ENCODE measurements at places on chromosomes 6 and 20. TPM values are rescaled to one million over a fixed set of nuclear protein-coding genes. Genes with fewer than 3 reads are reported as not detected.

GRCh38 chr20:41531518-41532275 lies 86.5 kb downstream of the CHD6 start:
- DNase-seq, result no peak

Gene TSPO2
- total RNA-seq, result 0.22 TPM

DNA sequence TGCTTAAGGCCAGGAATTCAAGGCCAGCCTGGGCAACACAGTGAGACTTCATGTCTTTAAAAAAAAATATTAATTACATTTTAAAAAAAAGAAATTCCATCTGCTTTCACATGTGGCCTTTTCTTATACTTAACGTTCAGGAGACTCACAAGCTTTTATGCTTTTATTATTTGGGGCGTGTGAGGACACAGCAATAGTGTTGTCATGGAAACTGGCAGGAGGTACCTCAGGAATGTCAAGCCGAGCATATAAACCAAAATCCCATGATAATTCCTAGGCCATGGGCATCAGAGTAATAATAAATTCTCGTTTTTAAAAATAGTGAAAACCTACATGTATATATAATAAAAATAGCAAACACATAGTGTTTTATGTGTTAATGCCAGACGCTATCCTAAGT lies 89.8 kb downstream of the IYD start:
- no peak for DNase-seq

DNA sequence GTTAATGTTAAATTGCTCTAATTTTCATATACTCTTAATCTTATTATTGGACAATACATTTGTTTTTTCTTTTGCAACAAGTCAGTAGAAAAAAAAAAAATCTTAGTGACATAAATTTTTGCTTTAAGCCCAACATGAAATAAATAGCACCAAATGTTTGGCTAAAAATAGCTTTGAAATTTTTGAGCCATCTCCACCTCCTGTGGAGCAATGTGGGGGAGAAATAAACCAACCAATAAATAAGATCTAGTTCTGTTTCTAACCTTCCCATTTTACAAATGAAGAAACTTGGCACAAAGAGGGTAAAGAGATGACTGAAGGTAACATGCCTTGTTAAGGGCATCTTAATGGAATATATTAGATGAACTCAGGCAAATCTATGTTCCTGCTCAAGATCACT lies 91.4 kb downstream of the PRKN start:
- no peak for DNase-seq

DNA sequence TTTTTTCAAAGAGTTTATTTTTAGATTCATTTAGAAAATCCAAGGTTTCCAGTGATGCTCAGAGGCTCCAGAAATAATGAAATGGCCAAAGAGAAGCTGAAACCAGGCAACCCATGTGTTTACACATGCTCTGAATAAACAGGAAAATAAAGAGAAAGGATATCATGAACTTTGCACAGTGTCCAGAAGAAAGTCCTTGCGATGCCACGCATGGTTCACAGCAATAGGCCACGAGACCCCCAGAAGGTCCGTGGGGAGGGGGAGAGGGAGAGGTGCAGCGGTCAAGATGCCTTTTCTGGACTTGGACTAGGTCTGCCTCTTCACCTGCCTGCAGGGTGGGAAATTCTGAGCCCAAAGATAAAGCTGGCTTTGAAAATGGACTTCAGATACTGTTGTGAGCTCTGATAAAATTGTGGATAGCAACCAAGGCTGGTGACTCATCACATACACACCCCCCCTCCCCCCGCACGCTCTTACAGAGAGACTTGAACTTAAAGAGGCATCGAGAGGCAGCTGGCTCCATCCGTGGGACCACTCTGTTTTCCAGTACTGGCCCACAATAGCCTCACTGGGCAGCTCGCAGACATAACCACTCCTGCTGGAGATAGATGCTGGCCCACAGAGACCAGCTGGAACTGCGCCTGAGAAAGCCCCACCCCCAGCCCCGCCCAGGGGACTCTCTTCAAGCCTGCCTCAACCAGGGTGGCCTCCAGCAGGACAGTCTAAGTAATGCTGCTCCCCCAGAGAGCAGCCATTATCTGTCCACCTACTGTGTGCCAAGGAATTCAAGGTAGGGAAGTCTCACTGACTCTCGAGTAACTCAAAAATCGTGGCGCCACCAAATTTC lies 21.2 kb upstream of the NFATC2 start:
- peak; percentile 47 for DNase-seq

DNA sequence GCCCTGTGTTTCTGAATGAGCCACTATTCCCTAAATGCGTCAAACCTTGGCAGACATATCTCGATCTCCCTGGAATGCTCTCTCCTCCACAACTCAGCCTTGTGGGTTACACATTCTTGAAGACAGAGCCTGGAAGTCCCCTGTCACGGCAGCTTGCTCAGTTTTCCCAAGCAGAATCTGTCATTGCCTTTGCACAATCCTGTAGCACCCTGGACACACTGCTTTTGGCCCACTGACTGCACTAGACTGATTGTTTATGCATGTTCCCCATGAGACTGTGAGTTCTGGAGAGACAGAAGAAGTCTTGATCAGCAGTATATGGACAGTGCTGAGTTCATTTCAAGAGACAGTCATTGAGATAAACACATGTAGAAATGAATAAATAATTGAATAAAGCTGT lies 406.7 kb downstream of the CD83 start:
- DNase-seq, result no peak

- no peak for DNase-seq
These were observed 180.4 kb downstream of the BMP7 start for GRCh38 chr20:57086066-57086465.

Gene BCAS1
- 0.07 TPM for total RNA-seq

DNA sequence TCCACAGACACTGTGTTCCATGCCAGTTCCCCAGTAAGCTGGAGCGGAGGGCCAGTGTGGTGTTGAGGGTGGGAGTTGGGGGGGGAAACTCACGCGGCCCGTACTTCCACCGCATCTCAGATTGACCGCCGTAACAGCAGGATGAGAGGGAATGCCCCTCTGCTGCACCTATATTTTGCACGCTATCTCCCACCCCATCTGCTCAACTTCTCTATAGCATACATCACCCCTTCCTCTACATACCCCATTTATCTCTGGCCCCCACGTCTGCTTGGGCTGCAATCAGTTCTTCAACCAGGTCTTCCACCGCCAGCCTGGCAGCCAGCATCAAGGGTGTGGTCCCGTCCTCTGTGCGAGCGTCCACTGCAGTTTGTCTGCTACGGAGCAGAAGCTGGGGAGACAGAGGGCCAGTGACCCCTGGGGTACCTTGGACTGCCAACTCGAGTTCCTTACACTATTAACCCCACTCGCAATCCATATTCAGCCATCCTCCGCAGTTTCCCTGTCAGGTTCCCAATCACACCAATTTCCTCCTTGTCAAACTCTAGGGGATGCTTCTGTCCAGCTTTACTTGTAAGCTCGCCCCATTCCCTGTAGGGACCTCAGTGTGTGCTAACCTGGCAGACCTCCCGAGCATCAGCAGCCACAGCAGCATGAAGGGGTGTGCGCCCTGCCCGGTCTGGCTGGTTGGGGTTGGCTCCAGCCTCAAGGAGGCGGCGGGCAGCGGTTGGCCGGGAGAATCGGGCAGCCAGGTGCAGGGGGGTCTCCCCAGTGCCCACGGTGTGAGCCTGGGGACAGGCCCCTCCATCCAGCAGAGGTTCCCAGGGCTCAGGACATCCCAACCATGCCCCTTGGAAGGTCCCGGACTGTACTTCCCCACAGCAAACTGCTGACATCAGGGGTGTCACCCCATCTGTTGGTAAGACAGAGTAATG lies 4.5 kb upstream of the GPSM3 start:
- no peak for DNase-seq

Gene EPHA7
- total RNA-seq, result not detected

DNA sequence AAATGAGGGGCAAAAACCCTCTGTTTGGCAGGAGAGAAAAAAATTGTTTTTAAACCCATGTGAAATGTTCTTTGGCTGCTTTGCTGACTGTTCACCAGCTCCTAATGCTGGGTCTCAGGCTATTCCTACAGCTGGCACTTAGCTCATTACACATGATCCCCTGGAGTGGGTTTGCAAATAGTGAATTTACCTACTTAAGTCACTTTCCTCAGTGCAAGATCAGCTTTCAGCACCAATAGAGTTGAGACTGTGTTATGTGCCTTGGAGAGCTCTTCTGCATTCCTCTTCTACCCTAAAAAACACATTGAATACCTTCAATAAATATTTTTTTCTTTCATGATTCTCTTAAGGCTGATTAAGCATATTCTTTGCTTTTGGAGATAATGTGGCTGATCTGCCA lies 58.4 kb upstream of the PRDM1 start:
- DNase-seq, result no peak

GRCh38 chr20:18729231-18729825 lies 84.3 kb upstream of the SCP2D1 start:
- DNase-seq, result no peak

DNA sequence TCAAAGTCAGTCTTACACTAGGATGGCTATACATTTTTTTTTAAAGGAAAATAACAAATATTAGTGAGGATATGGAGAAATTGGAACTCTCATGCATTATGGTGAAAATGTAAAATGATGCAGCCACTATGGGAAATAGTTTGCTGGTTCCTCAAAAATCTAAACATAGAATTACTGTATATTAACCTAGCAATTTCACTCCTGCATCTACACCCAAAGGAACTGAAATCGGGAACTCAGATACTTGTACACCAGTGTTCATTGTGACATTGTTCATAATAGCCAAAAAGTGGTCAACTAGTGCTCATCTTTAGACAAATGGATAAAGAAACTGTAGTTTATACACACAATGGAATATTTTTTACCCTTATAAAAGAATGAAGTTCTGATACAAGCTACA lies 110.7 kb downstream of the UTRN start:
- DNase-seq, result no peak

DNA sequence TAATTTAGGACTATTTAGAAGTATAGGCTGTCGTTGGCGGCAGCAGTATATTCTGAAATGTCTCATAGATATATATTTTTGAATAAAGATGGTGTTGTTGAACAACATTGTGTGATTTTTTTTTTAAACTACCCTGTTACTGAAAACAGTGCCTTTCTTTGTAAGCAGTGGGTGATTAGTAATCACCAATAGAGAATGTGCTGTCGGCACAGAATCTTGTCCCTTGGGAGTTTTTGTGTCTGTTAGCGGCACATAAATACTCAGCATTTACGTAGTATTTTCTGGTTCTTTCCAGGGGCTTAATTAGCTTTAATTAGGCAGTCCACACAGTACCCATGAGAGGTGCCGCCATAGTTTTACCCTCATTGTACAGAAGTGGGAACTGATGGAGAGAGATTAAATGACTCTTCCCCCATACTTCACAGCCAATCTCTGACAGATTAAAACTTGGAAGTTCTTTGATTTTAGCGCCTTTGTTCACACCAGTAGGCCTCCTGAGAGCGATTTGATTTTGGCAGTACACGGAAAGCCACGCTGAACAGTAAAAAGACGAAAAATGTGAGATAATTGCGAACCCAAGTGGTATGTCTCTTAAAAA lies 58.8 kb downstream of the RPRD1B start:
- no peak for DNase-seq

DNA sequence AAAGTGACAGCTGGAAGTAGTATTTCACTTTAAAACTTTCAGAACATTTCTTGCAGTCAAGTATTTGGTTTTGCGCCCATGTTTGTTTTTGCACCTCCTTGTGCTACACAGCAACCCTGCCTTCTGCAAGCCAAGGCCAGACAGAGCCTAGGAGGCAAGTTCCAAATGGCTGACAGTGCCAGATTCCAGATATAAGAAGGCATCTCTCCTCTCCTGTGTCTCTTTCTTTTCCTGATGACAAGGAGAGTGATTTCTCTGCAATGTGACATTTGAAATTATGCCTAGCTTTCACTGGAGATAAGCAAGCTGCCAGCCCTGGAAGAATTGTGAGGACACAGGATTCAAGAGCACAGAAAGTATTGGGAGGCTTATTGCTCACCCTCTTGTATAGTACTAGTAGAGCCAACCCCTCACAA lies 149.1 kb upstream of the TENT5A start:
- no peak for DNase-seq
